ENCODE measurements at places on chromosomes 7 and 10.

- no peak for DNase-seq
Measured at GRCh38 chr10:61937631-61938351, 36.3 kb downstream of the ARID5B start.

GRCh38 chr7:55827577-55827976 lies 35.0 kb downstream of the SEPTIN14 start:
- DNase-seq: no peak

DNA sequence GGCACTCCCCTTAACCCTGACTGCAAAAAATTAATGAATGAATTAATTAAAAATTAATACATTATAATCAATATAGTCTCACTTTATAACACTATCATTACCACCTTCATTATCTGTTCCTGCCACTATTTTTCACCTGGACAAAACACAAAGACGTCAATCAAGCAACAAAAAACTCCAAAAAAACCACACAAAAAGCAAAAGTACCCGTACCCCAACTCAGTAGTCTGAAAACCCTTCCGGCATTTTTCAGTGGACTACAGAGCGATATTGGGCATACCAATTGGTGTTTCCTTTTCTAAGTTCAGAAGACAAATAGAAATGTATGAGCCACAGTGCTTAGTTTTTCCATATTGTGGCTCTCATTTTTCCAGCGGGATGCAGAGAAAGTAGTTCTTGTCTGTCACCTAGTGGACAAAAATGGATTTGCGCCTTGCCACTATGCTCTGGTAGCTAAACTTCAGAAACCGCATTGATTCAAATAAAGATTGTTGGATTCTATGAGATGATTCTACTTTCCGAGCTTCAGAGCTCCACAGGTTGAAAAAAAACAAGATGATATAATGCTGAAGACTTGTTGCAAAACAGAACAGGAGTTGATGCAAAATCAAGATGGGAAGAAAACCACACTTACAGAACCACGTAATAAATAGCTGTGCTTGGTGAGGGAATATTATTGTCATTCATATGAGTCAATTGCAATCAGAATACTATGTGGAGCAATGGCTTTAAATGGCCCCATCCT lies 50.6 kb upstream of the ITGB1 start:
- peak; percentile 44 for DNase-seq

DNA sequence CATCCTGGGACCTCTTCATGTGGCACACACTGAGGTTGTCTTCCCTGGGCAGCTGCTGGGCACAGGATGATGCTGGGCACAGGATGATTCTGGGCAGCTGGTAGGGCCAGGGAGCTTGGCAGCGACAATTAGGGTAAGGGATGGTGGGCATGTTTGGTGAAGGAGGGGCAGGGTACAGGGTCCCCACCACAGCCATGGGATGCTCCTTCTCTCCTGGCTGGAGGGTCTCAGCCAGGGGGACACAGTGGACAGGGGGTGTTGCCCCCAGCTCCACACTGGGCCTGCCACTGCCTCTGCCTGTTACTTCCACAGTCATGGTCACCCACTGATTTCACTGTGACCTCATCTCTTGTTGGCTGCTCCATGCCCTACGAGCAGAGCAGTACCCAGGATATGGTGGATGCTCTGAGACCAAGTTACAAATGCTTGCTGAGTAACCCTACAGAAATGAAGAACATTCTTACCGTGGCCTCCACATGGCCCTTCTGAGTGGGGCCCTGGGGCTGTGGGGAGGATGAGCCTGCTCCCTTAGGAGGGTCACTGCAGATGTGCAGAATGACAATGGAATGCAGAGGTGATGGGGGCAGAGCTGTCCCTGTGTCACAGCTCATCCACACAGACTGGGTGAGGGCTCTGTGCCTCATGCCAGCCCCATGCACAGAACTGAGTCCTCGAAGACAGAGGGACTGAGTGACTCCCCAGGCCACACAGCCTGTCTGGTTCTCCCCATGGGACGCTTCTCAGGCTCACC lies 28.4 kb upstream of the RET start:
- DNase-seq: no peak

DNA sequence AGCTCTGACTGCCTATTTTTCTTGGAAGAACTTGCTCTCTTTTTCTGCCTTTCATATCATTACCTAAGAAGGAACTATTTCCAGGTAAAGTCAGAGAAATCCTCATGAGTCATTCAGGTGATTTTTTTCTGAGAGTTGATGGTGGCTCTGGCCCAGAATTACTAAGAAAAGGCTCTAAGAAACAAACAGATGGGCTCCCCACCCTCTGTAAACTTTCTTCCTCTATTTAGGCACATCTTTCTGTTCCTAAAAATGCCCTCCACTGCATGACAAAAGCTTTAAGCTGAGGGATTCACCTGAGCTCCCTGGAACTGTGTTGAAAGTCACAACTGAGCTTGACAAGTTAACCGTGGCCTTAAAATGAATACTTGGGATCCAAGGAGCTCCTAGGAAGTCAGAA lies 1.6 kb downstream of the OLAH start:
- DNase-seq: no peak

GRCh38 chr7:29797112-29797944 lies 9.0 kb upstream of the WIPF3 start:
- no peak for DNase-seq

DNA sequence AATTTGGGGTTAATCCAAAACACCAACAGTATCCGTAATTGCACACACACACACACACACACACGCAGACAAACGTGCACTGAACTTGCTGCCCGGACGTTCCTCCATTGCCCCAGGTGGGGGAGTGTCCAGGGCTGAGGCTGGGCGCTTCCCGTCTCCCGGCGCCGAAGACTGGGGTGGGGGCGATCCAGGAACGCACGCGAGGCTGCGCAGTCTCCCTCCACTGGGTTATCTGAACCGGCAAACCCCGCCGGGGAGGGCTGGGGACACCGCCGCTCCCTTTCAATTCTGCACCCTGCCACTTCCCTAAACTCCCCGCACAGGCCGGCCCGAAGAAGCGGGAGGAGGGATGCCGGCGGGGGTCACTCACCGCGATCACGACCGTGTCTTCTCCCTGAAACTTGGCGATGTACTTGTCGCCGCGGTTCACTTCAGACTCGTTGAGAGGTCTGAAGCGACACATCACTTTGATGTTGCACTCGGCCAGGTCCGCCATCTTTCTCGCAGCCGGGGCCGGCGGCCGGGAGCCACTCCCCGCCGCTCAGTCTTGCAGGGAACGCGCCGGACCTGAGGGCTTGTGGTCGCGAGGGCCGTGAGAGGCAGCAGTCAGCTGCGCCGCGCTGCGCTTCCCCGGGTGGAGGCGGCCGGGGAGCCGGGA lies 618 bp downstream of the KIF5B start:
- DNase-seq: peak; percentile 46

GRCh38 chr7:158582089-158582456 lies 5.5 kb downstream of the PTPRN2 start:
- DNase-seq: peak; percentile 98

GRCh38 chr7:142181966-142182365 lies 70.4 kb downstream of the MGAM2 start:
- DNase-seq: no peak

DNA sequence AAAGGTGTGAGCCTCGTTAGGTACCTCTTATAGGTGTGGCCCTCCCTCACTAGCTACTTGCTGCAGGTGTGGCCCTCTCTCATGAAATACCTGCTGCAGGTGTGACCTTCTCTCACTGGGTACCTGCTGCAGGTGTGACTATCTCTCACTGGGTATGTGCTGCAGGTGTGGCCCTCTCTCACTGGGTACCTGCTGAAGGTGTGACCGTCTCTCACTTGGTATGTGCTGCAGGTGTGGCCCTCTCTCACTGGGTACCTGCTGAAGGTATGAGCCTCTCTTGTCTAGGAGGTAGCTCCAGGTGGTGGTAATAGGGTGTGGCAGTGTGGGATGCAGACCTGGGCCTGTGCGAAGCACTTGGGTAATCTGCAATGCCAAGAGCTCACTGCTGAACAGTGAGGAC lies 170.7 kb upstream of the PLPP4 start:
- no peak for DNase-seq

DNA sequence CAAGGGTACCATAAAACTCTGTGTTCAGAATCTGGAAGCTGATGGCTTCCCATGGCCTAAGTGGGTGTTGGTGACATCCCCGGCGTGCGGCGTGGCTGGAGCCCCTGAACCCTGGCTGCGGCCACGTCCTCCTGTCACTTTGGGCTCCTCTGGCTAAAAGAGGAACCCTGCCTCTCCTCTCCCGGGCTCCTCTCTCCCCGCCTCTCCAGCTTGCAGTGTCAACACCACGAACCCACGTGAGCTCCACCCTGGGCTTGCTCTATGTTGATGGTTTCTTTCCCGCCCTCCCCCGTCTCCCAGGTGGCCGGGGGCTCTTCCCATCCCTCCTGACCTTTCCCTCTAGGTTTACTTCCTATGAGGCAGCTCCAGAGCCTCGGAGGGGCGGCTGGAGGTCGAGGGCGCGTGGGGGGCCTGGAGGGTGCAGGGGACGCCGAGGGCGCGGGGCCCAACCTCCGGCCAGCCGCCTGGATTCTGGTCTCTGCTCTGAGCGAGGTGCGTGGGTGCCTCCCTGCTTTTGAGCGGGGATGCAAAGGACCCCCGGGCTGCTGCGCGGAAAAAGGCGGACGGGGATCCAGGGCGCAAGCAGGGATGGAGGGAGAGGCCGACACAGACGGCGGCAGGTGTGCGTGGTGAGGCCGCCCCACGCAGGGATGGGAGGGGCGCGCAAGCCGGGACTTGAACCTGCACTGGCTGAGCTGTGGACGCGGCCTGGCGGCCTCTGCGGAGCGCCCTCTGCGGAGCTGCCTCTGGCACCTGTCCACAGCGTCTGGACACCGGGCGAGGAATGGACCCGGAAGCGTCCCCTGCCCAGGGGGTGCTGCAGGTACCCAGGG lies 115.5 kb upstream of the DIP2C start:
- DNase-seq: no peak

- DNase-seq: no peak
Measured at GRCh38 chr7:19982841-19983835, 209.7 kb upstream of the TMEM196 start.

DNA sequence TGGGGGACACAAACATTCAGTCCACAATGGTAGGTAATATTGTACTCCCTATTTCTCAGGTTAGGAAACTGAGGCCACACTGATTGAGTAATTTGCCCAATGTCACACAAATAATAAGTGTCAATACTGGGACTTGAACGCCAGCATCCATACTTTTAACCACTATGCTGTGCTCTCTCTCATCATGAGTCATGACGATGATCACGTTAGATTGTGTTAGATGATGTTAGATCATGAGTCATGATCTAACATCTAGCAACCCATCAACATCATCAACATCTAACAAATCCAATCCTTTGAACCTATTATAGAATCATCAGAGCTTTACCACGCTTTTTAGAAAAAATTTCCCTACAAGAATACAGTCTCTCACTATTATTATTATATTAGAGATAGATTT lies 28.1 kb upstream of the HERPUD2 start:
- DNase-seq: no peak

DNA sequence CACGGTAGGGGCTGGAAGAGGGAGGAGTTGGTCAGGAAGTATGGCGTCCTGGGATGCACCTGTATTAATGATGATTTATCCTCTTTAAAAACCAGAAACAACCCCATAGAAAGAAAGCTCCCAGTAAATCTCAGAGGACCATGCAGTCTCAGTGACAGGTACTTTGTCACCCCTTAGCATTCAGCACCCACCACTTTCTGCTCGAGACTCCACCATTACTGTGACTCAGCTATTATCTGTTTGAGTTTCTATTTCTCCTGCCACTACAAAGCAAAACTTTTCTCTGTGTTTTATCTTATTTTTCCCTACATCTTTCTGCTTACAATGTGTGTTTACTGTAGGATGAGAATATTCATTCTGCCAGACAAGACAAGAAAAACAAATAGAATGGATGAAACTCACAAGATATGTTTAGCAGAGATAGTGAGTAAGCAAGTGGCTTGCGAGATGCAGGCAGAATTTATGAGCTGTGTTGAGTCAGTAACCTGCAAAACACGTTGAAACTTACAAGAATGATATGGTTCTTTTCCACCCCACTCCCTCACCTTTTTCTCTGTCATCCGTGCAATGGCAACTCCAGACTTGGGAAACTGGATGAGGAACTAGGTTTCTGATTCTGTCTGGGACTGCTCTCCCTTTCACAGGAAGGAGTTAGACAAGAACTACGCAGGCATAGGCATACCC lies 127.1 kb downstream of the AOAH start:
- no peak for DNase-seq

DNA sequence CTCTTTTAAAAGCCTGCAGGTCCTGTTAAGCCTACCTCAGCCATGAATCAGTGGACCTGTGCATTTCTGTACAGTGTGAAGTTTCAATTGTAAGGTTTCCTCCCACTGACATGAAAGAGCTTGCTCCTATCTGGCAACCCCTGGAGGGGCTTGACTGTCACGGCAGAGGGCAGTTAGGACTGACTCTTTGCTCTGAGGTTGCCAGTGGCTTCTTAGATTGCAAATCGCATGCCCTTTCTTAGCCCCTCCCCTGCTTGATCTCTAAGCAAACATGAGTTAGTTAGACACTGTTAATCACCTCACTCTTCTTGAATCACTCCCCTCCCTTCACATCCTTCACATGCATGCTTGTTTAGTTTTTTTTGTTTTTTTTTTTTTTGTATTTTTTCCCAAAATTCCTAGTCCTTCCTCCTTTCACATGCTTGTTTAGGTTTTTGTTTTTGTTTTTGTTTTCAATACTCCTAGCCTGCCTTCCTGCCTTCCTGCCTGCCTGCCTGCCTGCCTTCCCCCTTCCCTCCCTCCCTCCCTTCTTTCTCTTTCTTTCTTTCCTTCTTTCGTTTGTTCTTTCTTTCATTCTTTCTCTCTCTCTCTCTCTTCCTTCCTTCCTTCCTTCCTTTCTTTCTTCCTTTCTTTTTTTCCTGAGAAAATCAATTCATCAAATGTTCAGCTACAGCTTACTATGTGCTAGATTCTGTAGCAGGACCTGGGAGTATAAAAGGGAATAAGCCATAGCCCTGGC lies 6.0 kb upstream of the HIPK2 start:
- no peak for DNase-seq

GRCh38 chr7:118755067-118755625 lies 530.6 kb downstream of the ANKRD7 start:
- DNase-seq: no peak

DNA sequence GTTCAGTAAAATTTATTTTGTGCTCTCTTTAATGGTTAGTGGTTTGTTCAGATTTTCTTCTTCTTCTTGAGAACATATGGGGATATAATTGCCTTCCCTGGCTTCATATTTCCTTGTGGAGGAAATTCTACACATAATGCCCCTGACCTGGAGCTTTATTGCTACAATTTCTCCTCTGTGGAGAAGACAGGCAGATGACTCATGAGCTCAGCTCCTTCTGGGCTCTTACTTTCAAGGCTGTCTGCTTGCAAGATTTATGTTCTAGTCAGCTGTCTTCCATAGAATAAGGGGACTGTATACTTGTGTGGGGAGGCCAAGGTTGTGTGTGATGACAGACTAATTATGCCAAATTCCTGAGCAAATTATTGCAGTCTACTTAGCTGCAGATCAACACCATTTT lies 1.6 kb downstream of the LRRD1 start:
- DNase-seq: no peak
